ENCODE measurements at places on chromosomes 1 and 21.

DNA sequence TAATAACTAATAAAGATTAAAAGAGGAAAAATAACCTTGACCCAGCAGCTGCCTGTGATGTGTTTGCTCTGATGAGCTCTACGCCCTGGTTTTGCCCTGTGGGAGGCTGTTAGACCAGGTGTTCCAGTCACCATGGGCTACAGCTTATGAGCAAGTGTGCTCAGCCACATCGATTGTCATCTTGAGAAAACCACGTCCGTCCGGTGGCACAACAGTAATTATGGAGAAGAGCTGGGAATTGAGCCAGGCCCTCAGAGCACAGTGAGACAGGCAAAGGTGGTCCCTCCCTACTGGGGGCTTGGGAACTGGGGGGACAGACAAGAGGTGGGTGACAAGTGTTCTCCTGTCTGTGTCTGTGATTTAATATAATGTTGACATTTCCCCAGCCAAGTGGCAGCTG is 420.5 kb downstream of the MATN1 start:
- H3K4me3 ChIP-seq, result no peak overlapping the region
- H3K27me3 ChIP-seq, result peaks cover 6% of the 10 kb centered on the region
- no peak for DNase-seq
- H3K27ac ChIP-seq, result no peak overlapping the region
- no peaks in the 10 kb centered on the region for H3K36me3 ChIP-seq
- no peaks in the 10 kb centered on the region for H3K4me1 ChIP-seq

DNA sequence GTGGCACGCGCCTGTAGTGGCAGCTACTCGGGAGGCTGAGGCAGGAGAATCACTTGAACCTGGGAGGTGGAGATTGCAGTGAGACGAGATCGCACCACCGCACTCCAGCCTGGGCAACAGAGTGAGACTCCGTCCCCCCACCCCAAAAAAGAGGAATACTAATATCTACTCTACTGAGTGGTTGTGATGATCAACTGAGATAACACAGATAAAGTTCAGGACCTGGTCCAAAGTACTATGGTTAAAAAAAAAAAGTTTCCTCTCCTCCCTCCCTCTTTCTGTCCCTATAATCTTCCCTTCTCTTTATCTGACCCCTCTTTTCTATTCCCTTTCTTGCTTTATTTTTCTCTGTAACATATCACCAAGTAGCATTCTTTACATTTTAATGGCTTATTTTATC is 4.0 kb upstream of the RORC start:
- no peak overlapping the region for H3K4me3 ChIP-seq
- peaks cover 32% of the 10 kb centered on the region for H3K4me1 ChIP-seq
- H3K27me3 ChIP-seq, result peaks cover 3% of the 10 kb centered on the region
- no peaks in the 10 kb centered on the region for H3K36me3 ChIP-seq
- DNase-seq, result no peak

DNA sequence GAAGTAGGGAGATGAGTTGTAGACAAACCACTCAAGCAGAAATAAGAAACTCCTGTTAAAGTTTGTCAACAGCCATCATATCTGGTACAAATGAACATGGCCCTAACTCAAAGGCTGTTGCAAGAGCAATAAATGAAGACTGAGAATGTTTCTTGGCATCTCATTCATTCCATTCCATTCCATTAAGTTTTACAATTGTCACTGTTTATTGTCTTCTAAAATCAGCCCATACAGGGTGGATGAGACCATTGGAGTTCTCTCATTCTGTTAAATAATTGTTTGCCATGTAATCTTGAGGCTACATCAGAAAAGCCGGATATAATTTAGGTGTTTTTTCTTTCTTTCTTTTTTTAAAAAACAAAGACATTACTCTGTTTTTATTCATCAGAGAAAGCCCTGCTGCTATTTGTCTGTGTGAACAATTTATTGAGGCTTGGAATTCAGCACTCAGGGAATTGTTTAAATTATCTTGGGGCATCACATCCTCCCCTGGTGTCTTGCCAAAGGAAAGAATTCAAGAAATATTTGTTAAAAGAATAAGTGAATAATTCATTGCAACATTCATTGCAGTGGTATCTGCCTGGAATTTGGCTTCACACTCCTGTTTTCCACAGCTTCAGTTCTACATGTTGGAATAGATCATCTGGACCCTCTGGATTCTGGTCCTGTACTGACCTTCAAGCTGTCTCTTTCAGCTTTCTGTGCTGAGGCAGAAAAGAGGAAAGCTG is 604.5 kb downstream of the PLPP3 start:
- no peaks in the 10 kb centered on the region for H3K36me3 ChIP-seq
- peaks cover 10% of the 10 kb centered on the region for H3K27me3 ChIP-seq
- H3K4me3 ChIP-seq, result no peak overlapping the region

GRCh38 chr1:25711555-25712298 is 88.3 kb upstream of the SELENON start:
- no peak overlapping the region for H3K27ac ChIP-seq
- no peak for DNase-seq
- no peak overlapping the region for H3K4me3 ChIP-seq
- H3K36me3 ChIP-seq, result no peaks in the 10 kb centered on the region
- H3K27me3 ChIP-seq, result peaks cover 4% of the 10 kb centered on the region
- H3K4me1 ChIP-seq, result peaks cover 6% of the 10 kb centered on the region

DNA sequence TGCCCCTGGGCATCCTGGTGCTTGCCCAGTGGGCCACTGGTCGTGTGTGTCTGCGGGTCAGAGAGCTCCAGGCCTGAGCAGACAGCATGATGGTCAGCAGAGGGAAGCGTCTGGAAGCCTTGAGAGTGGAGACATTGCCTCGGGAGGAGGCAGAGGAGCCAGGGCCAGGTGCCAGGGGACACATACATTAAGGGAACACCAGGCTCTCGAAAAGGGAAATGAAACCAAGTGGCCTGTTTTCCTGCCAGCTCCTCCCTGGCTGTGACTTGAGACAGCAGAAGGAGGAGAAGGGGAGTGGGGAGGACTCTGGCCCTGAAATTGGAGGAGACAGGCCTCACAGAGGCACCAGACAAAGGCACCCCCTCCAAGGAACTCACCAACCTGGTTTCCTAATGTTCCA is 62.4 kb upstream of the LRP8 start:
- peaks cover 13% of the 10 kb centered on the region for H3K4me1 ChIP-seq
- H3K36me3 ChIP-seq, result no peaks in the 10 kb centered on the region
- H3K27me3 ChIP-seq, result no peaks in the 10 kb centered on the region

DNA sequence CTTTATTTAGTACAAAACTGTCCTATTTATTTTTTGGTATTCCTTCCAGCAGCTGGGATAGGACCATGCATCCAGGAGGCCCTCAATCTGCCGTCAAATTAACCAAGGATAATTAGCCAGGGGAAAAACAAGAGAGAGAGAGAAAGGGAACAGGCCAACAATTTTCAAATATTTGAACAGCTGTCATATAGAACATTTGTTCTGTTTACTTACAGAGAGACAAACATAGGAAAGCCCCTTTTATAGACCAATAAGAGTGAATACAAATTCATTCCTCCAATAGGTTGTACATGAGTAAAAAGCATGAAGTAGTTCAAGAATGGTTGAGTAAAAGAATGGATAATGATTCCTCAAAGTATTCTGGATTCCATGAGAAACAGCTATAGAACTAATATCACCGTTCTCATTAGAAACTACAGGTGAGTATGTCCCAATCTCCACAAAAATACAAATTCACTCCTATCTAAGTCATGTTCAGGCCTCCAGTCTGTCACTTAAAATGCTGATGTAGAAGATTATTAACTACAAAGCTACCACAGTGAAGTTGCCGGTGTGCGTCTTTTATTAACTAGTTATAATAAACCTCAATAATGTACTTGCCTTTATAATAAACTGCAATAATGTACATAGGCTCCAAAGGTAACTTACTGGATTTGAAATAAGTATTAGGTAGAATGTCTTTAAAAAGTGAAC is 64.8 kb upstream of the GNG4 start:
- H3K27me3 ChIP-seq, result no peaks in the 10 kb centered on the region
- H3K27ac ChIP-seq, result no peak overlapping the region
- H3K4me1 ChIP-seq, result no peaks in the 10 kb centered on the region
- H3K36me3 ChIP-seq, result peaks cover 70% of the 10 kb centered on the region
- no peak overlapping the region for H3K4me3 ChIP-seq
- DNase-seq, result no peak

DNA sequence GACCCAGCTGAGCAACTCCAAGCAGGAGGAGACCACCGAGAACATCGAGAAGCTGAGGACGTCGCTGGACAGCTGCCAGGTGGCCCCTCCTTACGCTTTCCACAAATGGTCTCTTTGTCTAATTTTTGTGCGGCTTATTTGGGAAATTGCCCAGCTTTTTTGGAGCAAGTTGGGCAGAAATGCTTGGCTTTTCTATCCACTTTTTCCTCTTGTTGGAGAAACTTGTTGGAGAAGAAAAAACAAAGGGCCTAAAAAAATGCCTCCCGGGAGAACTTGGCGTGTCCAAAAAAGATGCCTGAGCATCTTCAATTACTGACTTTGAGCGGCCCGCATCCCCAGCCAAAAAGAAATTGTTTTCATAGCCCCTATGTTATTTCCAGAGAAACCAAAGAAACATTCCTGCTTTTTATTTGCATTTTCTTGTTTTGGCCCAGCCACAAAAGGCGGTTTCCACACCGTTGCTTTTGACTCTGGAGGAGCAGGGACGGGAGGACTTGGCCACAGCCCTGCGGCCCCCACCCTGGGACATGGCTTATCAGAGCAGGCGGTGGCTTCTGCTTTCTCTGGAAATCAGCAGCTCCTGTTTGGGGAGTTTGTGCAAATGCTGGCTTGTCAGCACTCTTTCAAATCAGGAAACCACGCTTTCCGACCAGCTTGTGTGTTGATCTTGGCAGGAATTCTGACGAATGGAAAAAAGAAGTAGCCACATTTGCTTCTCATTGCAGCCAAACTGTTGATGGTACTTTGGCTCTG is 81.2 kb upstream of the EFHD2 start:
- no peak overlapping the region for H3K27ac ChIP-seq
- H3K4me1 ChIP-seq, result no peaks in the 10 kb centered on the region
- no peaks in the 10 kb centered on the region for H3K36me3 ChIP-seq
- peaks cover 21% of the 10 kb centered on the region for H3K27me3 ChIP-seq
- DNase-seq, result no peak

- no peak for DNase-seq
- peaks cover 4% of the 10 kb centered on the region for H3K36me3 ChIP-seq
Observed at GRCh38 chr1:165876121-165876520, 48.7 kb downstream of the UCK2 start.

DNA sequence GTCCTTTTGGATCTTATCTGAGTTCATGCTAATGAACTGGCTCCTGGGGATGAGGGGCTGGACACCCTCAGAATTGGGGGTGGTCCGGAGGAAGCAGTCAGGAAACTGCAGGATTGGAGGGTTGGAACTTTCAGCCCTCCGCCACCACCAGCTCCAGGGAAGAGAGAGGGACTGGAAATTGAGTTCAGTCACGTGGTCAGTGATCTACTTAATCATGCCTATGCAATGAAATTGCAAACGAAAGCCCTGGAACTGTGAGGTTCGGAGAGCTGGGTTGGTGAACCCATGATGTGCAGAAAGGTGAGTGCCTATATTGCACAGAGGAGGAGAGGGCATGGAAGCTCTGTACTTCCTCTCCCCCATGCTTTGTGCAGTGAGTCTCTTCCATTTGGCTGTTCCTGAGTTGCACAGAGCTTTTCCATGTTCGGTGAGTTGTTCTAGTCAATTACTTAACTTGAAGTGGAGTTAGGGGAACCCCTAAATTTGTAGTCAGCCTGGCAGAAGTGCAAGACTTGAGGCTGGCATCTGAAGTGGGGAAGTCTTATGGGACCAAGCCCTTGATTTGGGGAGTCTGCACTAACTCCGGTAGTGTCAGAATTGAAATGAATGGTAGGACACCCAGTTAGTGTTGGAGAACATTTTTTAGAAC is 16.7 kb downstream of the ITSN1 start:
- peaks cover 16% of the 10 kb centered on the region for H3K27me3 ChIP-seq
- H3K27ac ChIP-seq, result no peak overlapping the region
- H3K4me1 ChIP-seq, result no peaks in the 10 kb centered on the region
- no peak overlapping the region for H3K4me3 ChIP-seq
- DNase-seq, result no peak

GRCh38 chr1:110053552-110054428 is 16.7 kb downstream of the ALX3 start:
- no peak overlapping the region for H3K4me3 ChIP-seq
- H3K27ac ChIP-seq, result no peak overlapping the region
- H3K36me3 ChIP-seq, result peaks cover 98% of the 10 kb centered on the region
- peak; percentile 68 for DNase-seq
- no peaks in the 10 kb centered on the region for H3K4me1 ChIP-seq

- H3K27ac ChIP-seq, result peak within 1 kb of the TSS; percentile 41
- peaks cover 25% of the 10 kb centered on the region for H3K4me1 ChIP-seq
- H3K36me3 ChIP-seq, result peaks cover 26% of the 10 kb centered on the region
- no peaks in the 10 kb centered on the region for H3K27me3 ChIP-seq
Observed at GRCh38 chr1:960363-961131, at the start of gene KLHL17. TSS of gene KLHL17 (plus strand) at chr1:960584. CDS start at chr1:960694, 110 bp downstream.

DNA sequence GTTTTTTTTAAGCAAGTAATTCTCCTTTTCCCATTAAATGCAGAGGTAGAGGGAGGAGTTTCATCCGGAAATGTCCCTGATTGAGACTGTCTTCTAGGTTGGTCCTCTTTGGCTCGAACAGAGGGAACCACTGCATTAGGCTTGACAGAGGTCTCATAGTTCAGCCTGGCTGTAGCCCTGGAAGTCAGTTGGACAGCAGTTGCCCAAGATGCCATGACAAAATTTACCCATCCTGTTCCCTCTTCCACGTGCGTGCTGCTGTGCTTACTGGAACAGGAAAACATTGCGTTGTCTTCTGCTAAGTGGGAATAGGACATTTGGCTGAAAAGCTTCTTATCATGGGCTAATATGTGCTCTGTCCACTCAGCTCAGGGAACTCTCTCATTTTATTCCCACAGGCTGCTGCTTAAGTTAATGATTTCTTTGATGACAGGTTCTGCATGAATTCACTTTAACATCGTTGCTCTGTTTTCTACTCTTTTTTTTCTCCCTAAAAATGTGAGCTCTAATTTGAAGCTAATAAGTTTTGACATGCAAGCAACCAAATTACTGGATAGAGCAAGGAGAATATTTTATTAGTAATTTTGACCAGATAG is 18.0 kb downstream of the KCNK1 start:
- H3K27ac ChIP-seq, result no peak overlapping the region
- H3K4me1 ChIP-seq, result no peaks in the 10 kb centered on the region
- peaks cover 3% of the 10 kb centered on the region for H3K27me3 ChIP-seq
- H3K4me3 ChIP-seq, result no peak overlapping the region
- no peaks in the 10 kb centered on the region for H3K36me3 ChIP-seq

GRCh38 chr1:6080469-6080868 is 34.8 kb downstream of the KCNAB2 start:
- peaks cover 80% of the 10 kb centered on the region for H3K36me3 ChIP-seq
- H3K4me1 ChIP-seq, result no peaks in the 10 kb centered on the region
- no peak overlapping the region for H3K4me3 ChIP-seq
- H3K27me3 ChIP-seq, result no peaks in the 10 kb centered on the region

DNA sequence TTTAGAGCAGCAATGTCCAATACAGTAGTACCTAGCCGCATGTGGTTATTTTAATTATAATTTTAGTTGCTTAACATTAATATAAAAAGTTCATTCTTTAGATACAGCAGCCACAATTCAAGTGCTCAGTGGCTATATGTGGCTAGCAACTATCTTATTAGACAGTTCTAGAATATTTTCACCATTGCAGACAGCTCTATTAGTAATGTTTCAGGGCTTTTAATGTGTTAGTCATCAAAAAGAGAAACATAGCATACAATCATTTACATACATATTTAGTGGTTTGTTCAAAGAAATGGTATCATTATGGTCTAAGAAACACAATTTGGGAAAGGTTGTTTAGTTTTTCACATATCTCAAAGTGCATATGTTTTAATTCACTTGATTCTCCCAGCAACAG is 66.6 kb upstream of the DYNLT5 start:
- peaks cover 9% of the 10 kb centered on the region for H3K27me3 ChIP-seq
- H3K4me3 ChIP-seq, result no peak overlapping the region
- H3K27ac ChIP-seq, result no peak overlapping the region
- no peaks in the 10 kb centered on the region for H3K36me3 ChIP-seq

- H3K4me3 ChIP-seq, result peak overlapping the region; percentile 96
- H3K36me3 ChIP-seq, result peaks cover 2% of the 10 kb centered on the region
- no peak for DNase-seq
- peak overlapping the region; percentile 88 for H3K27ac ChIP-seq
- H3K27me3 ChIP-seq, result no peaks in the 10 kb centered on the region
- peaks cover 36% of the 10 kb centered on the region for H3K4me1 ChIP-seq
Observed at GRCh38 chr1:43992232-43992995, 1.0 kb downstream of the CCDC24 start.

Measured in activated B cell treated with CpG ODN at 0.5 μM for 24 hours (primary cell).